Caco-2 (cell line): ENCODE measurements at places on chromosomes 11 and 22.
A peak's percentile ranks its signal among the peaks of the same experiment; 100 is the strongest.

GRCh38 chr11:89065066-89065465, 716 bp downstream of the GRM5 start:
- DNase-seq, result no peak

DNA sequence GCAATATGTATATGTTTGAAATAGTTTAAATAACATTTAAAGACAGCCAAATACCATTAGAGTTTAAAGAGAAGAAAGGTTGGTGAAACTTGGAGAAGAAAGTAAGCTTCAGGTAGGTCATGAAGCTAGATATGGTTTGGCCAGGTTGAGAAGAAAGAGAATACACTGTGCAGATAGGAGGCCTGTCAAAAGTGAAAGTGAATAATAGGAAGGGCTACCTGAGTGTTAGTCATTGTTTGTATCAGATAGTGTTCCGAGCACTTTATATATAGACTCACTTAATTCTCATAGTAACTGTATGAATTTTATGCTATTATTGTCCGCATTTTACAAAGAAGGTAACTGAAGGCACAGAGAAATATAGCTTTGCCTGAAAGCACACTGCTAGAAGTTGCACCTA, 56.9 kb downstream of the USP47 start:
- DNase-seq, result no peak

DNA sequence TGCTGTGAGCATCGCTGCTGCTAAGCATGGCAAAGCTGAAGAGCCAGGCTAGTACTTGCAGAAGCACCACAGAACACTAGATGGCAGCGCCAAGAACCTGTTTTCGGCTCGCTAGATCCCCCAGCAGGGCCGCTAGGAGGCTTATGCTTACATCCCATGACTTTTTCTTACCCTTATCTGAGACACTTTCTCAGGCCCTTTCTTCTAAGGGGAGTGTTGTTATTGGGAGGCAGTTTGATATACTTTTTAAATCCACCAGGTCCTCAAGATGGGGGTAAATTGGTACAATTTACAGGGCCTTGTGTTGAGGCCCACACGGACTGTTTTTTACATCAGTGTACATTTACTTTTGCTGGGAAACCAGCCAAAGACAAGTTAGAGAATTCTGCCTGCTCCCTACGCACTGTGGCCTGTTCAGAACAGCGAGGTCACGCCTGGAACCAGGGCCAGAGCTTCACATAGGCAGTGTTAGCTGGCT, 4.0 kb downstream of the TRIM6 start:
- peak; percentile 77 for DNase-seq

DNA sequence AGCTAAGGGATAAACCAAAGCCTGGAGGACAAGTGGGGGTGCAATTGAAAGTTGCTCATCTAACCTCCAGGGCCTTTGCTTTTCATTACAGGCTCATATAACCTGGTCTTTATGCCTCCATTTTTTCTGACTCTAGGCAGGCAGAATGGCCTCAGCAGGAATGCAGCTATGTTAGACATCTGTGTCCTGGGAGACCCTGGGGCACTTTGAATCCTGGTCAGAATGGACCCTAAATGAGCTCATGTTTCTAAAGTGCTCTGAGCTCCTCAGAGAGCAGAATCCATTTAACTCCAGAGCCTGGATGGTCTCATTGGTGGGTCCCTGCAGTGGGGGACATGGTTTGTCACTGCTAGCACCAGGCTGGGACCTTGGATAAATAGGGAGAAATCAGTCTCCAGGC, 177.3 kb downstream of the KIRREL3 start:
- DNase-seq, result no peak

GRCh38 chr11:2467695-2468055, 22.9 kb downstream of the KCNQ1 start:
- no peak for DNase-seq

- DNase-seq, result no peak
These were observed 56.1 kb downstream of the HSD17B12 start for GRCh38 chr11:43736502-43737200.

DNA sequence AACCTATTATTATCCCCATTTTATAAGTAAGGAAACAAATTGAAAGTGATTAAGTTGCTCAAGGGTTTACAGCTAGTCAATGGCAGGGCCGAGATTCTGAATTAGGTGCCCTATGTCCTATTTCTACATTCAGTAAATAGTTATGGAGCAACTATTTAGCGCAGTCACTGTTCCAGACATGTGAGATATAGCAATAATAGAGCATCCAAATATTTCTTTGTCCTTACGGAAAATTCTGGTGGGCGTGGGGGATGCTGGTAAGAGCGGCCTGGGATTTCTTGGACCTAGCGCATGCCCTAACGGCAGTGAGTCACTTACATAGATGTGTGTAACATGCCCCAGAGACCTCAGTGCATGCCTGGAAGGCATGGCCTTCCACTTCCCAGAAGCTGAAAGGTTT, 4.4 kb downstream of the DTX4 start:
- DNase-seq, result no peak

- DNase-seq, result no peak
These were observed 395 bp upstream of the HIPK3 start for GRCh38 chr11:33256813-33257159.

- no peak for DNase-seq
These were observed 55.1 kb downstream of the TMPRSS5 start for GRCh38 chr11:113651023-113651422.

- peak; percentile 66 for DNase-seq
These were observed 422 bp downstream of the GLB1L2 start for GRCh38 chr11:134332189-134332631.

DNA sequence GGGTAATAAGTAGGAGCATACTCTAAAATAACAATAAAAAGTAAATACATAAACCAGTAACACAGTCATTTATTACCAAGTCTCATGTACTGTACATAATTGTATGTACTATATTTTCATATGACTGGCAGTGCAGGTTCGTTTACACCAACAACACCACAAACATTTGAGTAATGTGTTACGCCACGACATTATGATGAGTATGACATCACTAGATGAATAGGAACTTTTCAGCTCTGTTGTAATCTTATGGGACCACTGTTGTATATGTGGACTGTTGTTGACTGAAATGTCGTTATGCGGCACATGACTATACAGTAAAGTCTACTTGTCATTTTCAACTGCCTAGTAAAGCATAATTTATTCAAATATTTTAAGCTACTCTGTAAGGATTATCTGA, 18.6 kb downstream of the KIF18A start:
- DNase-seq, result no peak

GRCh38 chr11:78656327-78656726, 81.7 kb upstream of the NARS2 start:
- peak; percentile 22 for DNase-seq

DNA sequence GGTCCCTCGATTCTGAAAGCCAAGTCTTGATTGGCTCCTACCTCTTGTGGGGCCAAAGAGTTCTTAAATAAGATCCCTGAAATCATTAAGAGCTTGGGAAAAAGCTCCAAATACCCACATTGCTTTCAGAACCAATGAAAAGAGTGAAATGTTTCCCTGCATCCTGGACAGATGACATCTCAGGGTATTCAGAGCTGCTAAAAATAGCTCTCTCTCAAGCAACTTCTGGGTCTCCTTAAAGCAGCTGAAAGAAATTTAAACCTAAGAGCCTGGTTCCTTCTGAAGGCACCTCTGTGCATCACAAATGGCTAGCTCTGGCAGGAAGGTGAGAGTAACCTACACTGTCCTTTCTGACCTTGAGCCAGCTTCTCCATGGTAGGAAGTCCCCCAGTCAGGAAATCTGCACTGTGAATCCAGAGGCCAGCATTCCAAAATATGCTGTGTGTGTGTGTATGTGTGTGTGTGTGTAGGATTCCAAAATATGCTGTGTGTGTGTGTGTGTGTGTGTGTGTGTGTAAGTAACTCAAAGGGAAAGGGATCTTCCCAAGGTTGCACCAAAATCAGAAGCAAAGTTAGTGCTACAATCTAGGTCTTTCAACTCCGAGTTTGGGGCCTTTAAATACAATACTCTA, 50.1 kb downstream of the RELT start:
- no peak for DNase-seq

- no peak for DNase-seq
These were observed 221.3 kb downstream of the FAM76B start for GRCh38 chr11:95568281-95568680.

GRCh38 chr11:70107756-70108155, 29.6 kb downstream of the ANO1 start:
- DNase-seq, result no peak

- peak; percentile 69 for DNase-seq
These were observed 33.7 kb upstream of the PRR5 start for GRCh38 chr22:44668190-44668885.

DNA sequence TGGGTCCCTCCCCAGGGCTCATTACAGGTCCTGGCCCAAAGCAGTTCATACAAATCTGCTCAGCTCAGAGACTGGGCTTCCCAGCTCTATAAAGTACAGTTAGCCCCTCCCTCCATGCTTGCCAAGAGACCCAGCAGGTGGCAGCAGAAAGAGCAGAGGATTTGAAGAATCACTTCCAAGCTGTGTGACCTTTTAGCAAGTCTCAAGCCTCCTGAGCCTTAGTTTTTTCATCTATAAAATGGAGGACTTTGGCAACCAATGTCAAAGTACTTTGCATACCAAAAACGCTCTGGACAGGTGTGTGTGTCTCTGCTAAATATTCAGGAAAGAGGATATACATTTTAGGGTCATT, 26.6 kb downstream of the RELT start:
- peak; percentile 53 for DNase-seq

DNA sequence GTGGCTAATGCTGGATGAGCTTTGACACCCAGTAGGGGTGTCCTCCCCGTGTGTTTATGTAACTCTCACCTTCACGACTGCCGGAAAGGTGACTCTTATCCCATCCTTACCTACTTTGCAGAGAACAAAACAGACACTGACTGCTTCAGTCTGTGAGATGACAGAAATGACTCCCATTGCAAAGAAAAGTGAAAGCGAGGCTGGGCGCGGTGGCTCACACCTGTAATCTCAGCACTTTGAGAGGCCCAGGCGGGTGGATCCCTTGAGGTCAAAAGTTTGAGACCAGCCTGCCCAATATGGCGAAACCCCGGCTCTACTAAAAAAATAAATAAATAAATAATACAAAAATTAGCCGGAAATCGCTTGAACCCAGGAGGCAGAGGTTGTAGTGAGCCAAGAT, 106.4 kb upstream of the ANO1 start:
- no peak for DNase-seq

DNA sequence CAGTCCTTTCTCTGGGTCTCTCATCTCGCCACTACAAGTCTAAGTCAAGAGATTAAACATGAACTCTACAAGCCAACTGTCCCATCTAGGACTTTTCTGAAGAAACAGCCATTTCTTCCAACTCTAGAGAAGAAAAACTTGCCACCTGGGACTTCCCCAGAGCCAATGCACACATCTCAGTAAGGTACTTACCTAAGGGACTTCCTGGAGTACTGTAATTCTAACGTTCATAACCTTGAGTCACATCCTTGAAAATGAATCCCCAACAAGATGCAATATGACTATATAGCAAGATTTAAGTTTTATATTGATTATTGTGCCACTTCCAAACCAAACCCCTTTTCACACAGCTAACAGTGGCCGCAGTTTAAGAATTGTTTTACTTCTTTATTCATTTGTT, 11.9 kb upstream of the ISX start:
- DNase-seq, result no peak

DNA sequence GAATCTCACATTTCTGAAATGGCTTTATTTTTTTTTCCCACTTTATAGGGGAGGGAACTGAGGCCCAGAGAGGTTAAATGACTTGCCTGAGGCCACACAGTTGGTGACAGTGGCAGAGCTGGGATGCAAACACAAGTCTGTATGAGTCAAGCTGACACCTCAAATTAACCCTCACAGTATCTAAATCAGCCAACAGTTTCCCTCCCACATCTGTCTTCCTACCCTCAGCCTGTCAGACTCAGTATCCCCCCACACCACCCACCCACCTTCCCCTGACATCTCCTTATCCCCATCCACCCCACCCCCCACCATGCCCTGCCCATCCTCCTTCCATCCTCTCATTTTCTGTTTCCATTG, 95.2 kb downstream of the TP53I11 start:
- no peak for DNase-seq

DNA sequence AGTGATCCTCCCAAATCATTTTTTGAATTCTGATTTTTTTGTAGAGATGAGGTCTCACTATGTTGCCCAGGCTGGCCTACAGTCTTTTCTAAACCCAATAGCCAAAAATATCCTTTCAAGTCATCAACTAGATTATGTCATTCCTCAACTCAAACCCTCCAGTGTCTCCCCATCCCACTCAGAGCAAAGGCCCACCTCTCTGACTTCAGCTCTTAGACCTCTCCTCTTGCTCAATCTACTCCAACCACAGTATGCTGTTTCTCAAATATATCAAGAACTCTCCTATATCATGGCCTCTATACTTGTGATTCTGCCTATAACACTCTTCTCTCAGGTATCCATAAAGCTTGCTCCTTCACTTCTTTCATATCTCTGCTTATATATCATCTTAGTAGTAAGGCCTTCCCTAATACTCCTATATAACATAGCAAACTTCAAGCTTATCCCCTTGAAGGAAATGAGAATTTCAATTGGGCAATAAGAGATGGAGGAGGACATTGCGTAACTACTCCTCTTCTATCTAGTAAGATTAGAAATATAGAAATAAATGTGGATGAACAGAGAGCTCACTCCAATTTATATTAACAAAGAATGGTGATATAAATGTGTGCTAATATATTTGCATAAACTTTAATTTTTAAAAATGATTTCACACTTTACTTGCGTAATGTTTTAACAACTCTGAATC, 24.5 kb downstream of the DLG2 start:
- no peak for DNase-seq

GRCh38 chr11:131279654-131280384, 90.6 kb upstream of the NTM start:
- DNase-seq, result no peak

GRCh38 chr22:36373258-36373579, 14.5 kb downstream of the MYH9 start:
- DNase-seq, result no peak

DNA sequence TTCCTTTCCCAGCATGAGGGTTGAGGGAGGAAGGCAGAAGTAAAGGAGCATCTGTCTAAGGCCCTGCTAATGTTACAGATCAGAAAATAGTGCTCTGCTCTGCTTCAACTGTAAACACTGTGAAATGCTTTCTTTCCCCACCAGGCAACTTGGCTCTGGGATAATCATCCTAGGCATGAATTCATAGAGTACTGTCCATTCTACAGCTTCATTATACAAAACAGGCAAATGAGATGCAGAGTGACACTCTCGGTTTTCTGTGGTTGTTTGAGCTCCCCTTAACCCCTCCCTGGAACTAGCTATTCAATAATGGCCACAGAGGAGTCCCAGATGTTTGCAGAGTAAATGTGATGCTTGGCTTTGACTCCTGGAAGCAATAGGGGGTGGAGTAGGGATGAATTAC, 184.3 kb upstream of the CTSC start:
- no peak for DNase-seq

DNA sequence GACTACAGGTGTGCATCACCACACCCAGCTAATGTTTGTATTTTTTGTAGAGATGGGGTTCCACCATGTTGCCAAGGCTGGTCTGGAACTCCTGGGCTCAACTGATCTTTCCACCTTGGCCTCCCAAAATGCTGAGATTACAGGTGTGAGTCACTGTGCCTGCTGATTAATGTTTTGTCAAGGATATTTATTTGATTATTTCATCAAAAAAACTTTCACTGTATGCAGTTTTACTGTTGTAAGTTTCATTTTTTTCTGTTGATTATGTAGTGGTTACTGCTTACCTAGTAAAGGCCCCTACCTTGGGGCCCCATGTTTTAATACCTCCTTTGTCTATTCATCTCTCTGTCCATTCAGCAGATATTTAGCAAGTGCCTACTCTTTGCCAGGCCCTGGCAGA, 16.7 kb upstream of the FAM168A start:
- DNase-seq, result no peak

- DNase-seq, result no peak
These were observed 892.4 kb downstream of the KCNA4 start for GRCh38 chr11:29124470-29124869.

GRCh38 chr11:3947061-3947460, 91.6 kb downstream of the STIM1 start:
- no peak for DNase-seq
